ENCODE measurements at places on chromosomes 3 and 15.

DNA sequence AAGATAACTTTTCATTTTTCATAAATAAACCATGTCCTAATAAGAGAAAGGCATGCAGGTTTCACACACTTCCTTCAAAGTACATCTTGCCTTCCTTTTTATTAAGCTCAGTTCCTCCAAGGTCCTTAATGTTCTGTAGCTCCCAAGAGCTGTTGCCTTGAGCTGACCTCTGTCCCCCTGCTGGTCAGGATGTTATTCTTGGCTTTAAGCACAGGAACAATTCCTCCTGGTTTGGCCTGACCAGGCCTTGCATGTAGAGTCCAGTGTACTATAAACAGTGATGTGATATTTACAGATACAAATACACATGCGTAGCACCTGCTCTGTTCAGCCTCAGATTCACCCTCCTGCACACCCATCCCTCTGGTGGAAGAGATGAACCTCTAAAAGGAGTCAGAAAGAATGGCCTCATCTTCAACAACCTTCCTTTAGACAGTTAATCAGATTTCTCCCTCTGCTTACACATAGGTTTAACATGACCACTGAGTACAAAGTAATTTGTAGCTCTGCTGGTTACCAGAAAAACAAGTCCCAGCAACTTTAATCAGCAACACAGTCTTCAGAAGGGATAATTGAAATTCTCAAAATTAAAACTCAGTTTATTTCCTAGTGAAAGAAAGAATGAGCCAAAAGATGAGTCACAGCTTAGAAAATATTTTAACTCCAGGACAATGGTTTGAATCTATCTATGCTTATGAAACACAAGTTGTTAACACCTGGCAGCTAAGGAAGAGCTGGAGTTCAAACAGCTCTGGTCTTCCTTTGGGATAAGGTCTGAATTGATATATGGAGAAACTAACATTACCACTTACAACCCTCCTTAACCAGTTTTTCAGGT lies 46.5 kb downstream of the PTPN9 start:
- DNase-seq = no peak

DNA sequence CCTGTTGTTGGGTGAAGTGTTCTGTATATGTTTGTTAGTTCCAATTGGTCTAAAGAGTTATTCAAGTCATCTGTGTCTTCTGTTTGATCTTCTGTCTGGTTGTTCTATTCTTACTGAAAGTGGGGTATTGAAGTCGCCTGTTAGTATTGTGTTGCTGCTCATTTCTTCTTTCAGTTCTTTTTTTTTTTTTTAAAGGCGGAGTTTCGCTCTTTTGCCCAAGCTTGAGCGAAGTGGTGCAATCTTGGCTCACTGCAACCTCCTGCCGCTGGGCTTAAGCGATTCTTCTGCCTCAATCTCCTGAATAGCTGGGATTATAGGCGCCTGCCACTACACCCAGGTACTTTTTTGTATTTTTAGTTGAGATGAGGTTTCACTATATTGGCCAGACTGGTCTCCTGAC lies 23.5 kb downstream of the PFN2 start:
- no peak for DNase-seq

DNA sequence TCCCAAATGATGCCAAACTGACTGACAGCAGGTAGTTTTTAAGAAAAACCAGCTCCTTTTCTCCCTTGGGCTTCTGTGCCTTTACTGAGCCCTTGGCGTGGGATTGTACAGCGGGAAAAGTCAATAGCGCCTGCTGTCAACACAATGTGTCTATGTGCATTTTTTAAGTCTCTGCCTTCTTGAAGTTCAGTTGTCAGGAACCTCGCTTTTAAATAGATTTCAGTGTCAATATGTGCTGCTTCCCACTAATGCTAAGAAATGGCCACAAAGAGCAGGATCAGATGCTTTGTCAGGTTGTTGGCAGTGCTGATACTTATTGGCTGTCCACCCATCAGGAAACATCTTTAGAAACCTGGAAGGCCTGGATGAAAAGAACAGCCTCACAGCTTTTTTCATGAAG lies 424.4 kb downstream of the C3orf38 start:
- no peak for DNase-seq

GRCh38 chr3:53834429-53835095 lies 11.7 kb downstream of the CHDH start:
- DNase-seq = no peak

GRCh38 chr3:20975188-20975651 lies 775.8 kb downstream of the ZNF385D start:
- DNase-seq = no peak

- DNase-seq = no peak
Observed at GRCh38 chr3:171168086-171168485, 141.6 kb upstream of the SLC2A2 start.
